ENCODE measurements at places on chromosomes 11 and 22. TPM values are rescaled to one million over a fixed set of nuclear protein-coding genes. Genes with fewer than 3 reads are reported as not detected.

DNA sequence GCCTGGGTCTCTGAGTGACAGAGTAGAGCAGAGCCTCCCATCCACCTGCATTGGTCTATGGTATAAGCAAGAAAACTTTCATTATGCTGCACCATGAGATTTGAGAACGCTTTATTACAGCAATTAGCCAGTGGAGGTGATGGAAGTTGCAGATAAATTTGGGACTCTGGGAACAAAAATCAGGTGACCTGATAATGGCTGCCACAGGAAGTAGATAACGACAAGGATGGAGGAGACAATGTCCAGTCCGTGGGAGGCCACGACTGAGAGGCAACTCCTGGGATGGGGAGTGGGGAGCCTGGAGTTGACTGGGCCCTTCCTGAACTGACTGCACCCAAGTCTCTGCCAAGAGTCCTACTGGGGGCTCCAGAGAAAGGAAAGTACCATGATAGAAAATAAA, 4.7 kb downstream of the MRGPRD start:
- DNase-seq = no peak

DNA sequence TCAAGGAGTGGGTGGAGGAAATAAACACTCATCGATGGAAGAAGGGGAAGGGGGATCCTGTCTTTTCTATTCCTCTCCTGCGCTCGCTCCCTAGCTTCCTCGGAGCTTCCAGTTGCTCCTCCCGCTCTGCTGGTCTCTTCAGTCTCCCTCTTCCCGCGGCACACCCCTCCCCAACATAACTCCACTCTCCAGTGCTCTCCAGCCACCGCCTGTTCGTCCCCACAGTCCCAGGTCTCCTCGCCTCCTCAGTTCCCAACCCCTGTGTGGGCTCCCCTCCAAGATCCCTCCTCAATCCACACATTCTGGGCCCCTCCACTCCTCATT, 438 bp downstream of the ZW10 start:
- DNase-seq = peak; percentile 20

GRCh38 chr22:23537416-23537815, 42.7 kb downstream of the IGLL1 start:
- DNase-seq = no peak

GRCh38 chr11:103368145-103368544, 258.9 kb downstream of the DYNC2H1 start:
- DNase-seq = no peak

DNA sequence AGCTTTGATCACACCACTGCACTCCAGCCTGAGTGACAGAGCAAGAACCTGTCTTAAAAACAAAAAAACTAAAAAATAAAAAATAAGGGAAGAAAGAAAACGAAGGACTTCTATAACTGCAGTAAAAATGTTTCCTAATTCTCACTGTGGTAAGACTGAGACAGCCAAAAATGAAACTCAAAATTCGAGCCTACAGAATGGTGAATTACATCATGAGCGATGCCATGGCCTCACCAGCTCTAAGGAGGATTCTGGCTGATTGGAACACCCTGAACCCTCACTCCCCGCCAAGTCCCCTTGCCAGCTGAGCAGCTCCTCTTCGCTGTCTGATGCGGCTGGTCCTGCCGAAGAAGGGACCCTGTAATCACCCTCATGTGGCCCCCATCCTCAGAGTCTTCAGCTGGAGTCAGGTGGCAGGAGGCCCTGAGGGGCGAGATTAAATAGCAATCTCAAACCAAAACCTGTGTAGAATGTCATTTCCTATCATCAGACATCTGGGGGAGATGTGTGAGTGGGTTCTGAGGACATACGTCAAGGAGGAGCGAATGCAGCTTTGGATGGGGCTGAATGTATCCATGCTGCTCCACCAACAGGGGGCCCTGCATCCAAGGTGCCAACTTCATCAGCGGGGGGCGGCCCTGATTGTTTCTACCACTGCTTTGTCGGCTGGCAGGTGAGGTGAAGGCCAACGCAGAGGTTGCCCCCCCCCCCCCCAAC, 29.2 kb downstream of the PDGFB start:
- no peak for DNase-seq

GRCh38 chr22:37442537-37442936, 15.3 kb upstream of the ELFN2 start:
- DNase-seq = no peak

Gene SLC43A1
- total RNA-seq = 5.2 TPM

GRCh38 chr22:27723708-27724107, 77.8 kb downstream of the MN1 start:
- no peak for DNase-seq

- DNase-seq = no peak
Measured at GRCh38 chr22:36879775-36880174, 19.0 kb downstream of the NCF4 start.

DNA sequence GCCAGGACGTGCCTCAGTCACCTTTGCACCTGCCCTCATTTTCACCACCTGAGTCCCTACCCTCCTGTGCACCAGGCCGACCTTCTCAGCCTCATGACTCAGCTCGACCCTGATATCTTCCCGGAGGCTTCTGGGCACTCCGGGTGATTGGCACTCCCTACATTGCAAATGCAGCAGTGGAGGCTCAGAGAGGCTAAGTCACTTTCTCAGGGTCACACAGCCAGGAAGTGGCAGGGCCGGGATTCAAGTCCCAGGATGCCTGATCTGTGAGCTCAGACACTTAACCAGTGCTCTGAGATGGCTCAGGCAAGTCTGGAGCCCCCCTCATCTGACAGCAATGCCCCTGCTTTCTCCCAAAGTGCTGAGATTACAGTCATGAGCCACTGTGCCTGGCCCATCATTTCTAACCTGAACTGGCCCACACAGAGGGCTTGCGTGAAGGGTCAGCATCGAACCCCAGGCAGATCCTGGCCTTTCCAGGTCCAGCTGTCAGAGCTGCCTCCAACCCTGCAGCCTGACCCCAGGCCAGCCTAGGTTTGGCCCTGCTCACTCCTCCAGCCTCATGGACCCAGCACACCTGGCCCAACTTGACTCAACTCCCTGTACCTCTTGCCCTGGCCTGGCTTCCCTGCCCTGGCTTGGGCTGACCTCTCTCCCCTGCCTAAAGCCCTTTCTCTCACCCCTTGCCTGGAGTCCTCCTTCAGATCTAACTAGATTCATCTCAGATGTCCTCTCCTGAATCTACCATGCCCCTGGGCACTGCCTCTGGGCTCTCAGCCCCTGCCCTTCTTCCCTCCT, 40.7 kb upstream of the RTL6 start:
- DNase-seq = no peak

GRCh38 chr11:115736146-115736545, 231.9 kb upstream of the CADM1 start:
- DNase-seq = no peak

GRCh38 chr22:49737101-49737551, 90.5 kb downstream of the BRD1 start:
- no peak for DNase-seq

DNA sequence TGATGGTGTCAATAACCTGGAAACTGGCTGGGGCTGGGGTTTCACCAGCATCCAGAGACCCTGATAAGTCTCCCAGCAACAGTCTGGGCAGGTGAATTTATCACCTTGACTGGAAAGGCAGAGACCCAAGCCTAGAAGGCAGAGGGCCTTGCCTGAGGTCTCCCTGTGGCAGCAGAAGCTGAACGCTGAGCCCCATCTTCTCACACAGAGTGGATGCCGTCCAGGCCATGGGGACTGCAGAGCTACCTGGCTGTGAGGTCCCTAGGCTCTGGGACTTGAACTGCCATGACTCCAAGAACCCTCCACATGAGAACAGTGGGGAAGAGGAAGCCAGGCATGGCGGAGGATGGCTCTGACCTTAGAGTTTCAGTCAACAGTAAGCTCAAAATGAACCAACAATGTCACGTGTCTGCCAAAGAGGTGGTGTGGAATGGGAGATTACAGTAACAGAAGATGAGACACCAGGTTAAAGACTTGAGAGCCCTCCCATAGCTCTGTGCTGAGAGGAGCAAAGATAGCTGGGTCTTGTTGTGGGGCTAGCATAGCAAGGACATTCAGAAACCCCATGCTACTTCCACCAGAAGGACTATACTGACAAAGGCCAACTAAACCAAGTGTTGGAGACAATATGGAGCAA, 79.1 kb upstream of the LINC01488 start:
- DNase-seq = no peak

Measured in glutamatergic neuron (in vitro differentiated cells).